ENCODE measurements at places on chromosomes 5 and 9.

DNA sequence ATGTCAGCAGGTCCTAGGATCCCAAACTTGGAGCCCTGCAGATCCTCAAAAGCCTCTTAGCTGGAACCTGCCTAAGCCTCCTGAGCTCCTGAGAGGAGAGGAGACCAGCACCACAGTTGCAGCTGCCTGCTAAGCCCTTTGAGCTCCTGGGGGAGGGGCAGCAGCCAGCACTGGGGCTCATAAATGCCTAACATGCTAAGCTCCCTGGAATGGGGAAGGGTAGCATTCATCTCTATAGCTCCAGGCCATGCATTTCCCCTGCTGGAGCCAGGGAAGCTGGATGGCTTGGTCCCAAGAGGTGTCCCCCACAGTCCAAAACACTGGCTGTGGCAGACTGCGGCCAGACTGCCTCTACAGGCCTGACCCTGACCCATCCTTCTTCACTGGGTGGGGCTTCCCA is 182.7 kb downstream of the KCNN2 start:
- no peak for DNase-seq

GRCh38 chr5:104751969-104752368 is 1189.4 kb upstream of the NUDT12 start:
- DNase-seq: no peak

DNA sequence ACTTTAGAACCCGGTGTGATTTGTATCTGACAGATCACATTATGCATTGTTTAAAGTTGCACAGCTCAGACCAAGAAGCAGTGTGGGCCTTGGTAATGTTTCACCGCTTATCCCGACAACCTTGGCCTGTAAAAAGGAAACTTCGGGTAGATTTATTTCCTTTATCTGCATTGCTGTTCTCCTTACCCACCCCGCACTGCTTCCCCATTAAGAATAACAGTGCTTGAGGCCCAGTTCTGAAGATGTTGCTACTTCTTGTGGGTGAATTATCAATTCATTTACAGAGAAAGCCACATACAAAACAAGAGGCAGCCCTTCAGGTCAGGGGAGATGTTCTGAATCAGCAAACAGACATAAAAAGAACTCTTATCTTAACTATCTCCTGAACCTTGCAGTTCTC is 8.4 kb downstream of the SMARCA2 start:
- no peak for DNase-seq

DNA sequence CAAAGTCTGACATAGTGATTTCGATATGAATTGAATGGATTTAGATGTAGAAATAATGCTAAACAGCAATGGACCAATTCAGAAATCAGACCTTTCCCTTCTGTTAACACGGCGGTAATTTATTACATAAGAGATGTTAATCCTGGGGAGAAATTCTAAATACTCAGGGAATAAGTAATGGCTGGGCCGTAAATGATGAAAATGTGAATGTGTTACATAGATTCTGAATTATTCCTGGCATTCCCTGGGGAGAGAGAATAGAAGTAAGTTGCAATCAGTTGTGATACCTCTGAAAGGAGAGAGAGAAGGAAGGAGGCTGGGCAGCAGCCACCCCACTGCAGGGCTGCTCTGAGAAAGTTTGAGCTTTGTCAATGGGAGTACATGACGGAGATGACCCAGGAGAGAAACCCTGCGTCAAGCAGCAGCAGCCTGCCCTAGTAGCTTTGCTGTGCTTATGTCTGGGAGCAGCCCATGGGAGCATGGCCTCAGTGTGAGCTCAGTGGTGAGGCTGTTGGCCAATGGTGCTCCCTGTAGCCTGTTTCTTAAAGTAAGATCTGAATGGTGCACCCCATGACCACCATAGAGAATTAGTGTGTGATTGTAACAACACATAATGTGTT is 420.1 kb downstream of the MTRR start:
- no peak for DNase-seq

DNA sequence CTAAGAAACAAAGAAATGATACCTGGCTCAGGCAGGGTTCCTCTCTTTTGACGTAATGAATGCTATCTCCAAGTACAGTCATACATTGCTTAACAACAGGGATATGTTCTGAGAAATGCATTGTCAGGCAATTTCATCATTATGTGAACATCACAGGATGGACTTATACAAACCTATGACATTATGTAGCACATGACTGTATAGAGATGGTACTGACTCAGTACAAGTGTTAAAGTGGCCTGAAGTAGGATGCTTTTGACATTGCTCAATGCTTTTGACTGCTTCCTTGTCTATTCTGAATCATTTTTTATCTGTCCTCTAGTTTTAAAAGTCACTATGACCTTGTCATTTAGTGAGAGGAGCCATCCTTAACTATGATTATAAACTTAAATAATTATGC is 147.6 kb downstream of the NR2F1-AS1 start:
- DNase-seq: no peak
